ENCODE measurements at places on chromosomes 13 and 19.

DNA sequence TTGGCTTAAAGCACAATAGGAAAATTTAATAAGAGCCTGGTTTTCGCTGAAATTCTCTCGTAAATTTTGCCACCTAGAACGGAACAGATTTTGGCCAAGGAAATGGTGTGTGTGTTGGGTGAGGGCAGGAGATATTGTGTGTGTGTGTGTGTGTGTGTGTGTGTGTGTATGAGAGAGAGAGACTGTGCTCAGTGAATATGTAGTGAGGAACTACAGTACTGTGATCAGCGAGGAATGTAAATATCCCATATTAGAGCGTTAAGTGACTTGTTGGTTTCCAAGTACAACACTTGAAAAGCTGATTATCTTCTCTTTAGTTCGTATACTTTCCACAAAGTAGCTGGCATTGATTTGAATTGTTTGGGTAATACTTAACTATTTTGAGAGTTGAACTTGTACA, 738.9 kb downstream of the PCDH9 start:
- DNase-seq: no peak

DNA sequence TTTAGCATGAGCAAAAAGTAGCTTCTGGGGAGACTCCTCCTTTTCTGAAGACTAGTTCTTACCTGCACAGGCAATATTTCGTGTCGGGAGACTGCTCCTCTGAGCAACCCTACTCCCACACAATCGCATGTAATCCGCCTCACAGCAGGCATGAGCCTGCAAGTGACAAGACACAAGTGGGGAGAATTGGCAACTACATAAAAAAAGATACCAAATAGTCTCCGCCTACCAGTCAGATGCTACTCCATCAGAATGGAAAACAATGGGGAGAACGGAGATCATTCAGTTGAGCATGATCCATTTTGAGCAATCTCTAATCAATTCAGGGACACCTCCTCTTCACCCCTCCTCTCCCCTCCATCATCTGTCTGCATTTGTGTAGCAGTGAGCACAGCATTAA, 321.0 kb downstream of the COG6 start:
- no peak for DNase-seq

DNA sequence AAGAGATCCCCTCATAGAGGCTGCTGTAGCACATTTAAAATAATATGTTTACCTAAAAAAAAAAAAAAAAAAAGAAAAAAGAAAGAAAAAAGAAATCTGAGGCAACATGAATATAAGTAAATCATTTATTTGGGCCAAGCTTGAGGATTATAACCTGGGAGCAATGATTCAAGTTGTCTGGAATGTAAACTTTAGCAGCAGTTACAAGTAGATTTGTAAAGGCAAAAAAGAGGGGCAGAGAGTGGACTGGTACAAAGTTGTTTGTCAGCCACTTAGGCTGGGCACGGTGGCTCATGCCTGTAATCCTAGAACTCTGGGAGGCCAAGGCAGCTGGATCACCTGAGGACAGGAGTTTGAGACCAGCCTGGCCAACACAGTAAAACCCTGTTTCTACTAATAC, 11.3 kb downstream of the ZNF43 start:
- no peak for DNase-seq

- no peak for DNase-seq
Observed at GRCh38 chr13:46296115-46296822, 84.5 kb downstream of the LRRC63 start.

DNA sequence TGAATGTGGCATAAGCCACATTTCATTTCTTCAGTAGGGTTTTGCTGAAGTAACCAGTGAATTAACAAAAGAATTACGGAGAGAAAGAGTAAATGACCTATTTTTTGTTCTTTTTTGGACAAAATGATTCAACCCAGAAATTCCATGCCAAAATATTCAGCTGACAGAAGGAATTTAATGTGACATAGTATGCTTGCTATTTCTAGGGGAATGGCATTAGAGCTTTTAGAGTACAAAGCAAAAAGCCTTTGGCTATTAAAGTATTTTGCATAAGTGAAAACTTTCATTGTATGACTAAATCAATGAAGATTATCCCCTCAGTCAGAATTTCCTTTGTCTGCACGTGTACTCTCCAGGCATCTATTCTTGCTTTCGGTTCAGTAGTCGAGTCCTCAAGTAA, 465.3 kb downstream of the COG6 start:
- no peak for DNase-seq

GRCh38 chr19:35169221-35169995, 14.9 kb downstream of the FXYD5 start:
- no peak for DNase-seq

DNA sequence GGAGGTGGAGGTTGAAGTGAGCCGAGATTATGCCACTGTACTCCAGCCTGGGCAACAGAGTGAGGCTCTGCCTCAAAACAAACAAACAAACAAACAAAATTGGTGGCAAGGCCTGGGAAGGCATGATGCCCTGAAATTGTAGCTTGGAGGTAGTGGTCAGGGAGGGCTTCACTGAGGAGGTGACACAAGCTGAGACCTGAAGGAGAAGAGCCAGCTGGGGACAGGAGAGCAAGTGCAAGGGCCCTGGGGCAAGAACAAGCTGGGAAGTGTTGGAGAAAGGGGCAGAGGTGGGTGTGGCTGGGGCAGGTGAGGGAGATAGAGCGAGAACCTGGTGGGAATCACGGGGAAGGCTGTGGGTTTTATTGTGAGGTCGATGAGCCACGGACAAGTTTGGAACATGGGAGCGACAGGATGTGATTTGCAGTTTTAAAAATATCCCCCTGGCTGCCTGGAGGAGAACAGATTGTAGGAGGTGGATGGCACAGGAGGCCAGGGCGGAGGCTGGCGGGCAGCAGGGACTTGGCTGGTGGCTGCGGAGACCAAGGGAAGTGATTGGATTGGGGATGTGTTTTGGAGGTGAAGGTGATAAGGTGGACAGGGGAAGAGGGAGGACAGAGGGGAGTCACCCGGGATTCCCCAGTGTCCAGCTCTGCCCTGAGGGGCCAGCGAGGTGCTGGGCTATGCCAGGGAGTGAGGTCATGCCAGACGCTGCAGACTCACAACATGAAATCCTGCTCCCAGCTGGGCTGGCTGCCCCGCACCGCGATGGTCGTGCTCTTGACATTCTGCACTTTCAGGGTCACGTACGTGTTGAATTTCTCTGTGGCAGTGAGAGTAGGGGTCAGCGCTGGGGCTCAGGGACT, 14.0 kb downstream of the UNC13A start:
- DNase-seq: no peak

- DNase-seq: no peak
Observed at GRCh38 chr19:55702131-55702627, 27.2 kb downstream of the EPN1 start.

- DNase-seq: no peak
Observed at GRCh38 chr19:906480-906879, 6.5 kb downstream of the R3HDM4 start.

GRCh38 chr19:6056801-6057650, 53.3 kb downstream of the RFX2 start:
- no peak for DNase-seq

DNA sequence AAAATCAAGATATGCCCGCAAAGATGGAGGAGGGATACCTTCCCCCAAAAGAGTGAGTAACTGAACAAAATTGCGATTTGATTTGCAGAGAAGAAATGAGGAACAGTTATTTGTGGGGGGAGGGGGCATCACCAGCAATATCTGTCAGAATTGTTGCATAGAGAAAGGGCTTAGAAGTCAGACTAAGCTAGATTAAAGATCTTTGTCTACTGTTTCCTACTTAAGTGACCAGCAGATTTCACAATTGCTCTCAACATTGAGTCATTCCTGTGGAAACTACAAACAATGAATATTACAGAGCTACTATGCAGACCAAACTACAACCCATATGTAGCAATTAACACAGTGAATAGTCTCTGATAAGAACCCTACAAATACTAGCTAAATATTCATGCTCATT, 27.4 kb downstream of the FPR3 start:
- DNase-seq: no peak

- DNase-seq: no peak
Observed at GRCh38 chr13:34964558-34964957, 22.5 kb downstream of the NBEA start.
